ENCODE measurements at places on chromosomes 5 and 9.

DNA sequence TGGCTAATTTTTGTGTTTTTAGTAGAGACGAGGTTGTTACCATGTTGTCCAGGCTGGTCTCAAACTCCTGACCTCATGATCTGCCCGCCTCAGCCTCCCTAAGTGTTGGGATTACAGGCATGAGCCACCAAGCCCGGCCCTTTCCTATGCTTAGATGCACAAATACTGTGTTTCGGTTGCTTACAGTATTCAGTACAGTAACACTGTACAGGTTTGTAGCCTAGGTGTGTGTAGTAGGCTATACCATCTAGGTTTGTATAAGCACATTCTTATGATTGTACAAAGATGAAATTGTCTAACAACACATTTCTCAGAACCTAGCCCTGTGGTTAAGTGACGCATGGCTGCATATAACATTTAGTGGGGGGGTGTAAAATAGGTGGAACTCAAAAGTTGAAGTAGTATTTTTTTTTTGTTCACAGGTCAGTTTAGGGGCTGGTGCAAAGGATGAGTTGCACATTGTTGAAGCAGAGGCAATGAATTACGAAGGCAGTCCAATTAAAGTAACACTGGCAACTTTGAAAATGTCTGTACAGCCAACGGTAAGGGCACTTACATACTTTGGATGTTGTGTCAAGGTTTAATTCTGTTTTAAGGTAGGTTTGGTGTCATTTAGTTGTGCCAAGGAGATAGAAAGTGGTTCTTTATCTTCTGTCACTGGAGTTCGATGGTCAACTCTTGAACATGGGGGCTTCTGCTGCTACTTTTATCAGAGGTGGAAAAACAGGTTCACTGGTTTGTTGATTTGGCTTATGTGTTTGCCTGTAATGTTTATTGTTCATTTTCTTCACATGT is 3.4 kb downstream of the NPM1 start:
- DNase-seq = no peak

GRCh38 chr9:90842996-90843395 is 41.4 kb downstream of the SYK start:
- DNase-seq = no peak

GRCh38 chr9:112382501-112383364 is 2.8 kb downstream of the HSDL2 start:
- DNase-seq = no peak

DNA sequence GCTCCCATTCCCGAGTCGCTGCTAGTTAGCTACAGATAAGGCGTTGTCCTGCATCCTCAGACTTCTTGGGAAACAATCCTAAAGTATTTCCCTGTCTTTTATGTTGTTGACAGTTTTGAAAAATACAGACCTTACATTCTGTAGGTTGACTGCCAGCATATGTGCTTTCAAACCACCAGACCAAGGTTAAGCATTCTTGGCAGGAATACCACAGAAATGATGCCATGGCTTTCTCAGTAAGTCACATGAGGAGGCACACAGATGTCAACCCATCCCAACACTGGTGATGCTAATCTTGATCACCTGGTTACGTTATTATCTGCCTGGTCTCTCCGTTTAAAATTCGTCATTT is 871 bp downstream of the GLE1 start:
- peak; percentile 58 for DNase-seq

GRCh38 chr5:115389034-115389798 is 92.8 kb upstream of the CCDC112 start:
- peak; percentile 35 for DNase-seq

Measured in EL (cell line).